ENCODE measurements at places on chromosomes 4 and X. TPM values are rescaled to one million over a fixed set of nuclear protein-coding genes. Genes with fewer than 3 reads are reported as not detected.

Gene XAGE2
- total RNA-seq, result not detected

- no peak for DNase-seq
These were observed 333.5 kb downstream of the TENM3 start for GRCh38 chr4:182576601-182577289.

Gene GPR143
- total RNA-seq, result not detected

Gene PPID
- total RNA-seq, result 72.0 TPM

GRCh38 chr4:88792268-88792781, 94.7 kb upstream of the NAP1L5 start:
- no peak for DNase-seq

DNA sequence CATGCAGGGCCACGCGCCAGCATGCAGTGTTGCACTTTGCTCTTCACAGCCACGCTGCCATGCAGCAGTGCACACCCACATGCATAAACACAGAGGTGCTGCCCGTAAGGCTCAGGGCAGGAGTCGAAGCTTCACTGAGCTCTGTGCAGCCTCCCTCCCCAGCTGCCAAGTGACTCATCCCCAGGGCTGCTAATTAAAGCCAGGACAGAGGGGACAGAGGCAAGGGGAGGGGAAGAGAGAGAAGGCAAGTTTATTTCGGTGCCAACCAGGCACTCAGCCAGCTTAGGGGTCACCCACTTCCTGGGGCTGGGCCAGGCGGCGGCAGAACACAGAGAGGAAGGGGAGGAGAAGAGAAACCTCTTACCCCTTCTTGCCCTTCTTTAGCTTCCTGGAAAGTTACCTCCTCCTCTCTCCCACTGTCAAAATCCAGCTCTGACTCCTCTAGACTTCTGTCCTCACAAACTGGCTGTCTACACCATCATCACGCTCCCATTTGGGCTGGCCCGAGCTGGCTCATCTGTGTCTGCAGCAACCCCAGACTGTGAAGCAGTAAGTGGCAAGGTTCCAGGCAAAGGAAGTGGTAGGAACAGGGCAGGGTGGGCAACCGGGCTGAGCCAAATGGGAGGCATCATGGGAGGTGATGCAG, 6.2 kb upstream of the IQSEC2 start:
- DNase-seq, result peak; percentile 39

- no peak for DNase-seq
These were observed 172.6 kb upstream of the VCX3A start for GRCh38 chrX:6707497-6707896.

Data from activated CD4-positive, alpha-beta T cell treated with anti-CD3 and anti-CD28 coated beads for 36 hours (primary cell).